Activated naive CD4-positive, alpha-beta T cell treated with anti-CD3 and anti-CD28 coated beads for 36 hours (primary cell): ENCODE measurements at places on chromosomes 11 and 22. TPM values are rescaled to one million over a fixed set of nuclear protein-coding genes. Genes with fewer than 3 reads are reported as not detected.

GRCh38 chr11:123519055-123519796 lies 89.2 kb downstream of the GRAMD1B start:
- H3K36me3 ChIP-seq: peaks cover 8% of the 10 kb centered on the region
- H3K4me3 ChIP-seq: no peak overlapping the region
- no peak for DNase-seq
- H3K27me3 ChIP-seq: no peaks in the 10 kb centered on the region

- no peak for DNase-seq
- H3K4me1 ChIP-seq: no peaks in the 10 kb centered on the region
- H3K36me3 ChIP-seq: no peaks in the 10 kb centered on the region
- no peak overlapping the region for H3K4me3 ChIP-seq
These were observed 21.3 kb upstream of the PATZ1 start for GRCh38 chr22:31367426-31367825.

DNA sequence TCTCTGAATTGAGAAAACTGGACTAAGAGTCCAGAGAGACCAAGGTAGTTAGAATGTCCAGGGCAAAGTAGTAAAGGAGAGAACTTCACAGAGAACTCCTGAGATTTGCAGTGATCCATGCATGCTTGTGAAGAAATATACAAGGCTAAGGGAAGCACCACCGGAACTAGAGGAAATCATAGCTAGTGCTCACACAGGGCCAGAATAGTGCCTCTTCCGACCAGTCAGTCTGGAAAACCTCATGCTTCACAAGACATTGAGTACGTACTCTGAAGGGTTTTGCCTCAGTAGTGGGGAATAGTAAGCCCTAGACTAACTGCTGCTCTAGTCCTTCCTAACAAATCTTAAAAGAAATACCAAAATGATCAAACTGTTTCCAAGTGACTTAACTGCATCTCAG lies 108.0 kb downstream of the LRRC32 start:
- H3K4me3 ChIP-seq: no peak overlapping the region
- peaks cover 16% of the 10 kb centered on the region for H3K27me3 ChIP-seq
- no peak overlapping the region for H3K27ac ChIP-seq
- no peaks in the 10 kb centered on the region for H3K4me1 ChIP-seq
- H3K36me3 ChIP-seq: no peaks in the 10 kb centered on the region

Gene IRF7
- total RNA-seq: 92.7 TPM

Gene CNTF
- total RNA-seq: 1.1 TPM

- H3K4me1 ChIP-seq: no peaks in the 10 kb centered on the region
- H3K27ac ChIP-seq: no peak overlapping the region
- H3K27me3 ChIP-seq: no peaks in the 10 kb centered on the region
These were observed 24.9 kb downstream of the ARHGAP42 start for GRCh38 chr11:100711984-100712383.

DNA sequence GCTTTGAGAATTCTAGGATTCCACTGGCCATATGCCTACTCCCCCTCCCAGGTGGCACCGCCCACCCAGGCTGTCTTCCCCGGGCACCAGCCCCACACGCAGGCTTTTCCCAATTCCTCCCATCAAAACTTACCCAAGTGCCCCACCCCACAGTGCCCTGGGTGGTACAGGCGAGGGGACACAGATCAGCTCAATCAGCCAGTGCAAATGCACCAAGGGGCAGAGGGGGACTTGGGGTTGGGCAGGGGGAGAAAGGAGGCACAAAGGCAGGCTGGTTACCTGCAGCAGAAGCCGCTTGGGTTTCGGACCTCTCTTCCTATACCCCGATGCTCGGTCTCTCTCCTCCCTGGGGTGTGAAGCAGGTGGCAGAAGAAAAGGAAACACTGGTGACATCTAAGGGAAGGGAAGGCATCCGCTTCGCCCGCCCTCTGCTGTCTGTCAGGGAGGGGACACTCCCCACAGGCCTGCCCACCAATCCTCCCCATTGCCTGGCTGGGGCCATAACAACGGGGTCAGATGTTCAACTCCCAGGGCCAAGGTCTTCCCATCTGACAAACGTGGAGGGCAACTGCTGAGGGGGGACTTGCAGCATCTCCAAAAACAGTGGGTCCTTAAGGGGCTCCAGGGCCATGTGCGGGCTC lies 14.0 kb downstream of the CBX7 start:
- peaks cover 5% of the 10 kb centered on the region for H3K4me1 ChIP-seq
- no peaks in the 10 kb centered on the region for H3K36me3 ChIP-seq
- H3K4me3 ChIP-seq: no peak overlapping the region
- no peaks in the 10 kb centered on the region for H3K27me3 ChIP-seq
- no peak for DNase-seq

DNA sequence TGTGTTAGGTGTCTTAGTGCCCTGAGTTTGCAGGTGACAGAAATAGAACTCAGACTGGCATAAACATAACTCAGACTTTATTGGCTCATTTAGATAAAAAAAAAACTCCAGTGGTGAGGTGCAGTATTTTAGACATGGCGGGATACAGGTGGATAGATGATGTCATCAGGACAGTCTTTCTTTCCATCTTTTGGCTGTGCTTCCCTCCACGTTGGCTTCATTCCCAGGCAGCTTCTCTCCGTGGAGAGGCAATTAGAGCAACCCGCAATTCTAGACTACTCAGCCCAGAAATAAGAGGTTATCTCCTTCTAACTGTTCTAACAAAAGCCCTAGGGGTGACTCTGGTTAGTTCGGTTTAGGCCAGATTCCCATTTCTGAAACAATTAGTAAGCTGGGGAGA lies 40.5 kb downstream of the NCAM1 start:
- no peaks in the 10 kb centered on the region for H3K4me1 ChIP-seq
- no peak overlapping the region for H3K27ac ChIP-seq
- H3K36me3 ChIP-seq: no peaks in the 10 kb centered on the region
- DNase-seq: no peak
- peaks cover 11% of the 10 kb centered on the region for H3K27me3 ChIP-seq
- H3K4me3 ChIP-seq: no peak overlapping the region

- no peak for DNase-seq
- H3K27ac ChIP-seq: no peak overlapping the region
- no peaks in the 10 kb centered on the region for H3K27me3 ChIP-seq
These were observed 108.6 kb downstream of the SCN3B start for GRCh38 chr11:123545726-123546270.

Gene DKK3
- total RNA-seq: not detected

DNA sequence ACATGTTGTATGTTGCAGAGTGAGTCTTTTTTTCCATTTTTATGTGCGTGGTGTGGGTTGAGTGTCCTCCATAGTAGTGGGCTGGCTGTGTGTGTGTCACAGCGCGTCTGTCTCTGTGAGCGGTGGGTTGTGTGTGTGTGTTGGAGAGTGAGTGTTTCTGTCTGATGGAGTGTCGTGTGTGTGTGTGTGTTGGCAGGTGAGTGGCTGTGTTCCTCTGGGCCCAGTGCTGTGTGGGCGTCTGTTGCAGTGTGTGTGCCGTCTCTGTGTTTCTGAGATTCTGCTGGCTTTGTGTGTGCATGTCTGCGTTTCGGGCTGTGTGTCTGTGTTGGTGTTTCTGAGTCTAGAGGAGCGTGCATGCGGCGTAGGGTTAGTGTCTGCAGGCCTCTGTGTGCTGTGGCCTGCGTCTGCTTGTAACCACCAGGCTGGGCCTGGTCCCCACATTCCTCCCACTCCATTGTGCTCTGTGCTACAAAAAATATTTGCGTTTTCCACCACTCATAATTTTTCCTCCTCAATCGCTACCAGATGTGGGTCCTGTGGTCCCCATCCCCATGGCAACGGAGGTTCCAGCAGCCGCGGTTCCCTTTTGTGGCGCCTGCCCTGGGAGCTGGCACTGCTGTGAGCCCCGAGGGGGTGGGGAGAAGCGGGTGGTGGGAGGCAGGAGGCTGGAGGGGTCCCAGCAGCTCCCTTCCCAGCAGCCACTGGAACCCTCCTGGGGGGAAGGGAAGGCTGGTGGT lies 15.2 kb downstream of the SCARF2 start:
- no peak for DNase-seq
- no peak overlapping the region for H3K4me3 ChIP-seq
- no peak overlapping the region for H3K27ac ChIP-seq
- H3K36me3 ChIP-seq: no peaks in the 10 kb centered on the region

Gene MUC6
- not detected for total RNA-seq

Gene HSCB
- total RNA-seq: 12.7 TPM

- no peak for DNase-seq
- H3K4me1 ChIP-seq: peaks cover 6% of the 10 kb centered on the region
- H3K27ac ChIP-seq: no peak overlapping the region
- H3K36me3 ChIP-seq: peaks cover 8% of the 10 kb centered on the region
- H3K4me3 ChIP-seq: no peak overlapping the region
These were observed 6.6 kb upstream of the CCDC83 start for GRCh38 chr11:85848556-85848955.

Gene FLRT1
- total RNA-seq: 0.17 TPM

Gene NRXN2
- total RNA-seq: 0.35 TPM
